ENCODE measurements at places on chromosomes 6 and 20.

DNA sequence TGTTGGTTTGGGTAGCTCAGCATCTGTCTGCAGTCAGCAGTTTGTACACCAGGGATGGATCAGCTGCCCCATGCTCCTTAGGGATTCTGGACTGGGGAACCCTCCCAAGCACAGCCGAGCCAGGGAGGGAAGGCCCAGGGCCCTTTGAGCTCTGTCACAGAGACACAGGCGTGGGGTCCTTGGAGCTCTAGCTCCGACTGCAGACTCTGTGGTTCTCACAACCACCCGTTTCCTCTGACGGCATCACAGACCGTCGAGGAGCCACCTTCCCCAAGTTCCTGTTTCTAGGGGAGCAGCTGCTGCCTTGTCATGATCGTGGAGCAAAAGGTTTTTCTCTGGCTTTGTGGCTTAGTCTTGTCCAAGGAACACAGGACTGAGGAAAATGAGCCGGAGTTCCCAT lies at the start of gene SLA2:
Gene SLA2, minus strand, starts transcription at position 199 of the 400 bp plus-strand sequence. CDS start 4,861 bp downstream, outside the sequence.
- peak; percentile 45 for DNase-seq

GRCh38 chr6:48139818-48140614 lies 29.0 kb upstream of the PTCHD4 start:
- DNase-seq, result no peak

DNA sequence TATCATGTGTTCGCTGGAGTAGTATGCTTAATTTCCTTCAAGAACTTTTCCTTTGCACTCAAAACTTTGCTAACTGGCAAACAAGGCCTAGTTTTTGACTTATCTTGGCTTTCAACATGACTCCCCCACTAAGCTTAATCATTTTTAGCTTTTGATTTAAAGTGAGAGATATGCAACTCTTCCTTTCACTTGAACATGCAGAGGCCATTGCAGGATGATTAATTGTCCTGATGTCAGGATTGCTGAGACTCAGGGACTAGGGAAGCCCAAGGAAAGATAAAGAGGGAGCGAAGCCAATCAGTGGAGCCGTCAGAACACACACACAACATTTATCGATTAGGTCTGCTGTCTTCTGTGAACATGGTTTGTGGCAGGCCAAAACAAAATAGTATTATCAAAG lies 491.4 kb downstream of the CBLN4 start:
- DNase-seq, result no peak

DNA sequence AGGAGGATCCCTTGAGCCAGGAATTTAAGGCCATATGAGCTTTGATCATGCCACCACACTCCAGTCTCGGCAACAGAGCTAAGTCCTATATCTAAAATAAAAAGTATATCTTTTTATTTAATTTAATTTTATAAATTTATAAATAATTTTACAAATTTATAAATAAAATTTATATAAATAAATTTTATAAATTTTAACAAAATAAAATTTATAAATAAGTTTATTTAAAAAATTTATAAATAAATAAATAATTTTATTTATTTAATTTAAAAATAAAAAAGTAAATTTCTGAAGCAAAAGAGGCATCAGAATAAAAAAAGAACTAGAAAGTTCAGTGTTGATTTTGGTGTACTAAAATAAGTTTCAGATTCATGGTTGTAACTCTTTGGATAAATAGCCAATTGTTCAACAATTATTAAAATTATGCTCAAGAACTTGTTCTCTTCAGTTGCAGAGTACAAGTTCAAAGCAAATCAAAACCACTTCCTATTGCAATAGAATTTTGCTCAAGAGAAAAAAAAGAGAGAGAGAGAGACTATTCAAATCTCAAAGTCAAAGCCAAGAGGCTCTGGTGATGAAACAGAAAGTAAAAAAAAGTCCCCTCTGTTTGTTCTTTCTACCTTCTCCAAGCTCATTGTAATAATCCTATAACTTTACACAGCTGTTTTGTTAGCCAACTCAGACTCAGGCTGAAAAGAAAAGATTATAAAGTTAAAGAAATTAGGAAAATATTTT lies 547.5 kb upstream of the ADGRB3 start:
- no peak for DNase-seq

- DNase-seq, result no peak
Observed at GRCh38 chr20:31881945-31882344, 11.5 kb downstream of the TTLL9 start.
